ENCODE measurements at places on chromosomes 1 and 21.
A peak's percentile ranks its signal among the peaks of the same experiment; 100 is the strongest.

DNA sequence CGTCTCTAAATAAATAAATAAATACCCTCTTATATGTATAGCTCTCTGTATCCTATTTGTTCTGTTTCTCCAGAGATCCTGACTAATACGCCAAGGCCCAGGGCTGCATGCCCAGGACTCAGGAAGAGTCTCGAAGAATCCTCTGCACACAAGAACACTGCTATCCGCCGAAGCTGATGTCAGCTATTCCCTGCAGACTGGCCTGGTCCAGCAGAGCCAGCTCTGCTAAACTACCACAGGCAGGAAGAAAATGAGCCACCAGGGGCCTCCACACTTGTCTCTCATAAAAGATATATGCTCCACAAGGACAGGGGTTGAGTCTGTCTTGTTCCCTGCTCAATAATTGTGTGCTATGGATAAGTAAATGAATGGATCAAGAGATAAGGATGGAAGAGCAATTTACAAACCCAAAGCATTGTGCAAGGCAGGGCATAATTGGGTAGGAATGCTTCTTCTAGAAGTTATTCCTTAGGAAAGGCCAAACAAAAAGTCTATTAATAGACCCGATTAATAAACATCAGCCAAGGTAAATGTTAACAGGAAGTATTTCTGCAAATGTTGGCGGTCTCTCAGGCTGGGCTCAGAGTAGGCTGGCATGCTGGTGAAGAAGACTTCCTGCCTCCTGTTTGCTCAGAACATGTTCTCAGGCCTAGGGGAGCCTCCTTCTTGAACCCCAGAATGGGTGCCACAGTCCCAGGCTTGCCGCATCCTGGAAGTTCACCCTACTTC lies 26.3 kb upstream of the MAN1C1 start:
- peak; percentile 13 for DNase-seq

GRCh38 chr1:155859881-155860871 lies 809 bp downstream of the SYT11 start:
- DNase-seq, result peak; percentile 62

DNA sequence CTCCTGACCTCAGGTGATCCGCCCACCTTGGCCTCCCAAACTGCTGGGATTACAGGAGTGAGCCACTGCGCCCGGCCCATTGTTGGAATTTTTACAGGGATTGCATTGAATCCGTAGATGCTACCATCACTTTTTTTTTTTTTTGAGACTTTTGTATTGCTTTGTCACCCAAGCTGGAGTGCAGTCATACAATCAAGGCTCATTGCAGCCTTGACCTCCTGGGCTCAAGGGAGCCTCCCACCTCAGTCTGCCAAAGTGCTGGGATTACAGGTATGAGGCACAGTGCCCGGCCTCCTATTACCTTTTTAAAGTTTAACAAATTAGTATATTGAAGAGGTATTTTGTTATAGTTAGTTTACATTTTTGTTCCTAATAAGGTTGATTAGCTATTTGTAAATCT lies 62.2 kb upstream of the SLC45A1 start:
- no peak for DNase-seq

GRCh38 chr1:154951901-154952657 lies 3.8 kb downstream of the PBXIP1 start:
- no peak for DNase-seq

- DNase-seq, result peak; percentile 92
Observed at GRCh38 chr1:88731475-88732269, 47.6 kb downstream of the PKN2 start.

GRCh38 chr1:48979940-48980339 lies 203.2 kb upstream of the BEND5 start:
- DNase-seq, result no peak

GRCh38 chr1:145729196-145729595 lies 9.9 kb downstream of the CD160 start:
- no peak for DNase-seq

DNA sequence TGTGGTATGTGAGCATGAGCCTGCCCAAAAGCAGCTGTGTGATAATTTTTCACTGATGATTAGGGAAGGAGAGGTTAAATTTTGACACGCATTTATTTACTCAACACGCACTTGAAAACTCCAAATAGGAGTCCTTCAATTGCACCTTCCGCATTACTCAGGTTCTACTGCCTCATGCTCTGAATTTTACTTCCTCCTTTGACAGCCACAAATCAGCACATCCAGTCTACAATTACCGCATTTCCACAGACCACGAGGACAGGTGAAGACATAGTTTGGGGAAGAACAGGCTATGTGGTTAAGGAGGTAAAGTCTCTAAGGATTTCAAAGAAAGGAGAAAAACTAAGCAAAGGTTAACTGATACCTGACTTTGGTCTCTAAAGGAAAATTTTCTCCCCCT lies 2.6 kb downstream of the CAPN8 start:
- no peak for DNase-seq

DNA sequence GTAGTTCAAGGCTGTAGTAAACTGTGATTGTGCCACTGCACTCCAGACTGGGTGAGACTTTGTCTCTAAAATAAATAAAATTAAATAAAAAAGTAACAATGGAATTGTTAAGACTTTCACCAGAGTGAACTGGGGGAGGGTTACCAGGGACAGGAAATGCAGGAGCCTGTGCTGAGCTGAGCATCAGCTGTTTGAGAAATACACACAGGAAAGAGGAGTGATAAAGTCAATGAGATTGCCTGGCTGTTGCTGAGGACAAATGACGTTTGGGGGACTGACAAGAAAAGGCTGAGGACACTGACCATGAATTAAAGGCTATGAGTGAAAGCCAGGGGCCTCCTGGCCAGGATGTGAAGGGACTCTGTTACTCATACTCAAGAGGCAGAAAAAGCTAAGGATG lies 226.3 kb downstream of the SETD4 start:
- DNase-seq, result no peak

DNA sequence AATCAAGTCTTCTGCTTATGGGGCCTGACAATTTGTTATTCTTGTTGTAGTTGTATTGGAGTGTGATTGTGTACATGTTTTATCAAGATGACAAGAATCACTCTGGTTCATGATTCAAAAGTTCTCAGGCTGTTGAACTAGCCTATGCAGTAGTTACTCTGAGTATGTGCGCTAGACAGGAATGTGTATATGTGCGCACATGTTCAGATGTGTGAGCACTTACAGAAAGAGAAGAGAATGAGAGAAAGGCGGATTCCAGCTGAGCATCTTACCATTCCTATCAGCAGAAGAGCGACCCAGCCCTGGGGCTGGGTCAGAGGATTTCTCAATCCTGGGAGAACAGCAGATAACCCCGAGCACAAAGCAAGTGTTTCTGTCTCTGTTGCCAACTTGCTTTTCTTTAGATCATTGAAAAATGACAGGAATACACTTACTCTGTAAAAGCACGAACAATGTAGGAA lies 110.8 kb upstream of the HOOK1 start:
- no peak for DNase-seq

- DNase-seq, result peak; percentile 62
Observed at GRCh38 chr1:6889875-6890480, 104.7 kb downstream of the CAMTA1 start.

- DNase-seq, result peak; percentile 52
Observed at GRCh38 chr1:89358287-89358893, 5.5 kb upstream of the GBP6 start.
